Fibroblast of skin of left biceps (primary cell): ENCODE measurements at places on chromosomes 7 and 10.
A peak's percentile ranks its signal among the peaks of the same experiment; 100 is the strongest.

DNA sequence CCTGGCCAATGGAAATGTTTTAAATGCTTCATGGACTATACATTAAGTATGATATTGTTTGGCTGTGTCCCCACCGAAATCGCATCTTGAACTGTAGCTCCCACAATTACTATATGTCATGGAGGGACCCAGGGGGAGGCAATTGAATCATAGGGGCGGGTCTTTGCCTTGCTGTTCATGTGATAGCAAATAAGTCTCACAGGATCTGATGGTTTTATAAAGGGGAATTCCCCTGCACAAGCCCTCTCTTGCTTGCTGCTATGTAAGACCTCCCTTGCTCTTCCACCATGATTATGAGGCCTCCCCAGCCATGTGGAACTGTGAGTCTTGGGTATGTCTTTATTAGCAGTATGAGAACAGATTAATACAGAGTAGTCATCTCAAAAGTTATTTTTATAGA lies 32.4 kb upstream of the GRB10 start:
- no peak for DNase-seq

GRCh38 chr7:80410081-80410480 lies 101.8 kb downstream of the GNAT3 start:
- DNase-seq = no peak

GRCh38 chr10:89494575-89494974 lies 40.8 kb downstream of the SLC16A12 start:
- DNase-seq = no peak

- DNase-seq = peak; percentile 28
These were observed 61.2 kb upstream of the LRRN3 start for GRCh38 chr7:111029574-111030251.

GRCh38 chr7:121196286-121196685 lies 132.5 kb upstream of the WNT16 start:
- no peak for DNase-seq

DNA sequence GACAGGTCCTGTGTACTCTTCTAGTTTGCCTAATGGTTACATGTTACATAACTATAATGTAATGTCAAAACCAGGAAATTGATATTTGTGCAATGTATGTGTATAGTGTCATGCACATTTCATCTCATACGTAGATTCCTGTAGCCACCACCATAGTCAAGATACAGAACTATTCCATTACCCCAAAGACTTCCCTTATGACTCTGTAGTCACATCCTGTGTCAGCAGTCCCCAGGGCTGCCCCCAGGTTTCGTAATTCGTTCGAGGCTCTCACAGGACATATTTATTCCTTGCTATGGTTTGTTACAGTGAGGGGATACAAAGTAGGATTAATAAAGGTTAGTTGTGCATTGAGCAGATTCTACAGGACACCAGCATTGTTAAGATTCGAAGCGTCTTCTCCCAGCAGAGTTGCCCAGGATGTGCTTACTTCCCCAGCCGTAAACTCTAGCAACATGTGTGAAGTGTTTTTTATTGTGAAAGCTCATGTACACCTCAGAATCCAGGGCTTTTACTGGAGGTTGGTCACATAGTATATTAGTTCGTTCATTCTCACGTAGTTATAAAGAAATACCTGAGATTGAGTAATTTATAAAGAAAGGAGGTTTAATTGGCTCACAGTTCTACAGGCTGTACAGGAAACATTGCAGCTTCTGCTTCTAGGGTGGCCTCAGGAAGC lies 18.6 kb downstream of the RABGEF1 start:
- no peak for DNase-seq

DNA sequence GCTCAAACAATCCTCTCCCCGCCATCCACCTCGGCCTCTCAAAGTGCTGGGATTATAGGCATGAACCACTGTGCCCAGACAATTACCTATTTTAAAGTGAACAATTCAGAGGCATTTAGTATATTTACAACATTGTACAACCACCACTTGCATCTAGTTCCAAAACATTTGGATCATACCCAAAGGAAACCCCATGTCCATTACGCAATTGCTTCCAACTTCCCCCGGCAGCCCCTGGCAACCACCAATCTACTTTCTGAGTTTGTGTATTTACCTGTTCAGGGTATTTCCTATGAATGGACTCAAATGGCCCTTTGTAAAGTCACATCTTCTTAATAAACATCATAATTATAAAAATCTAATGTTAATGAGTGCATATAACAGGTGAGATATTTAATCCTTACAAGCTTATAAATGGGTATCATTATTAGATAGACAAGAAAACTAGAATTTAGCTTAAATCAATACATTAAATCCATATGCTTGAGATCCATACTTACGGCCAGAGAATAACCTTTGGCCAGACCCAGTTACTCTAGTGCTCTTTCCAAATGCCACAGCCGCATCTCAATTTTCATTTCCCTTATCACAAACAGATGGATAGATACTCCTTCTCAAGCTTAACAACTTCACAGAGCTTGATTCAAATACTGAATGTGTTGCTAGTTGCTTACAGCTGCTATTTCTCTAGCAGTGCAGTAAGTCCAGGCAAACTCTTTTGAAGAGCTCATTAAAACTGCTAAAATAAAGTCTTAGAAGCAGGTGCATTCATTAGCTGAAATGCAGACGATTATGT lies 133.4 kb upstream of the MKLN1 start:
- DNase-seq = no peak

DNA sequence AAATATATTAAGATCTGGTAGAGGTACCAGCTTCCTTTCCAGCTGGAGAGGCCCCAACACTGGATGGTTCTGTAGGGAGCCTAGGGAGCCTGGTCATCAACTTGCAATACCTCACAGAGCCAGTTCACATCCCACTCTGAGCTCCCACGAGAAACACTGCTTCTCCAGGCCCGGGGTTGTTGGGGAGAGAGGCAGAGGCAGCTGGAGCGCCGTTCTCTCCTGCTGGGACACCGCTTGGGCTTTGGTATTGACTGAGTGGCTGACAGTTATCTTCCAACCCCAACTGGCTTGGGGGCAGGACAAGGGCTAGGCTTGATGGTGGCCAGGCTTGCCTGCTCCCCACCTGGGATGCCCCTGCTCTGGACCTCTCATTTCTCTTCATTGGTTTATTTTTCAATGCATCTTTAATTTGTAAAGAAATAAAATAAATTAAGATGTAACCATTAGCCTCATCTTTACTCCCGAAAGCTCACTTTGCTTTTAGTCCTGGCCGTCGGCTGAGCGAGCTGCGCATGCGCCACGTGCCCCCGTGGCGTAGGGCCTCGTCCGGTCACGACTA lies 10.0 kb upstream of the CHCHD1 start:
- DNase-seq = no peak

DNA sequence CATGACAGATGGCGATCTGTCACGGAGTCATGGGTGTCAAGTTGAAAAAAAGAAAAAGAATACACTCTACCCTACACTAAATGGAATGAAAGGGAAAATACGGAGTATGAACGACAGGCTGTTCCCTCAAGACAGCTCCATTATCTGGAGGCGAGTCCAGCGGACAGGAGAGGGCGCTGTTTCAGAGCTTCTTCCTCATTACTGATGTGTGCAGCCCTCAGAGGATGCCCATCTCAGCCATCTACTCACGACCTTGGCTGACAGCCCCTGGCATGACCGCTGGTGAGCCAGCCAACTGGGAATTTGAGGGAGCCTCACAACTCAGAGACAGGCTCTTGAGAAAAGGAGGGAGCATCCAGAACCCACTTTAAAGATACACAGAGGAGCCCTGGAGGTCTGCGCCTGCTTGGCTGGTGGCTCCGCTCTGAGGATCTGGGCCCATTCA lies 49.6 kb upstream of the SMNDC1 start:
- DNase-seq = no peak

- no peak for DNase-seq
These were observed 95.7 kb upstream of the ARMC3 start for GRCh38 chr10:22832066-22832602.

DNA sequence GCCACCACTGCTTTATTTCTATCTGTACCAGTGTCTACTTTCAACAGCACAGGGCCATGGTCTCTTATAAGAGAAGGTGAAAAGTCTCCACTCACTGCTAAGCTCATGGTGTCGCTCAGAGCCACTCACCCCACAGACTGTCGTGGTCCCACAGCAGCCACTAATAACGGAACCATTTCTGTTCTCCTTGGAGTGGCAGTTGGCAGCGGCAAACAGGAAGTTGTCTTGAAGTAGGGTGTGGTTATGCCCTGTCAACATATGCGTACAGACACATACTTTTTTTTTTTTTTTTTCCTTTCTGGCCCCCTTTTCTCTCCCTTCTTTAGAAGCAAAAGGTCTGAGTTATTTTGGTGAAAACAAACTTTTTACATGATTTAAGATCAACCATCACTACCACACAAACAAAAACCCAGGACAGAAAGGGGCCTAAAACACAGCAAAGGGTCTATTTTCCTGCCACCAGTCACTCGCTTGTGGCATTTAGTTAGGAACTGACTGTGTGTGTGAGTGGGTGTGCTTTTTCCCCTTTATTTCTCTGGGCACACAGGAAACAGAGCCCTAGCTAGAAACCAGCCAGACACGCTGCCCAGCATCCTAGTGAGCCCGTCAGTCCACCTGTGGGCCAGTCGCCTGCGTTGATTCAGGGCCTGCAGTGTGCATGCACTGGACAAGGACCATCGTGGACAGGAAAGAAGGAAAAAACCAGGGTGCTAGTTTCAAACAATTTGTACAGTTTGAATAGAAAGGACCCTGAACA lies 96.7 kb upstream of the EFCAB10 start:
- no peak for DNase-seq

- DNase-seq = no peak
These were observed 154.1 kb upstream of the AHR start for GRCh38 chr7:17144322-17144721.
